Lower leg skin (tissue), 4 donors: ENCODE measurements at places on chromosomes 1 and 21. TPM values are rescaled to one million over a fixed set of nuclear protein-coding genes. Genes with fewer than 3 reads are reported as not detected.

DNA sequence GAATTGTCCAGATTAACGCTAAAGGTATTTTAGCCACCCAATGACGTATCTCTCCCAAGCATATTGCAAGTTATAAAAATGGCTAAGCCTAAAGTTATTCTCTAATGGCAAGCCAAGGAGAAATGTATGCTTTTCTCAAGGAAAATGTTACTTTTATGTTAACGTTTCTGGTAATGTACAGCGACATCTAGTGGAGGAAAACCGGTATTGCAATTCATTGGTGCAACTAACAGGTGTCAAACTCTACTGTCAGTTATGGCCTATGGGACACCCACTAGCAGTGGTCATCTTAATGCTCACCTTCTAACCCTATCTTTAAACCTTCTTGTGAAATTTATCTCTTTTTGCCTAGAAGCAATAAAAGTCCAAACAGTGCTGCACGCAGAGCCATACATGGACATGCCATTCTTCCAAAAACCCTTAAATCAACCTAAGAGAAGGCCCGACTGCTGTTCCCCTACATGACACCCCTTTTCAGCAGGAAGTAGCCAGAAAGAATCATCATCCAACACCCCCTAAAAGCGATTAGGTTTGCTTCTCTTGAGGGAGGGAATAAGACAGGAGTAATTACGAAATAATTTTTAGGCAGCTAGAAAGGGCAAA lies 68.7 kb upstream of the LRIF1 start:
- DNase-seq: no peak

GRCh38 chr1:236089046-236089773 lies 24.3 kb upstream of the NID1 start:
- no peak for DNase-seq

DNA sequence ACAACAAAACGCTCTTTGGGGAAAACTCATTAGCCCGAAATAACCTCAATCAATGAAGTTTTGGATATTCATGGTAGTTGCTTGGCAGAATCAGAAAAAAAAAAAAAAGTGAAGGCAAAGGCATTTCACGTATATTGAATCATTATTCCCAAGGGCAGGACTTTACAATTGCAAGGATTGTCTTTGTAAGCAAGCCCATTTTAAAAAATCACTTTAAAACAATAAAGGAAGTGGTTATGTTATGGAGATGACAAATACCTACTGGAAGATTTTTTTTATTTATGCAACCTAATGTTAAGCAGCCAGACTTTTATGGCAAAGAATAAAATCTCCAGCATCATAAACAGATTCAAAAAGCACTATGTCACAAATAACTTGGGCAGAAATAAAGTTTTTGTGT lies 9.3 kb downstream of the GJB4 start:
- DNase-seq: no peak

DNA sequence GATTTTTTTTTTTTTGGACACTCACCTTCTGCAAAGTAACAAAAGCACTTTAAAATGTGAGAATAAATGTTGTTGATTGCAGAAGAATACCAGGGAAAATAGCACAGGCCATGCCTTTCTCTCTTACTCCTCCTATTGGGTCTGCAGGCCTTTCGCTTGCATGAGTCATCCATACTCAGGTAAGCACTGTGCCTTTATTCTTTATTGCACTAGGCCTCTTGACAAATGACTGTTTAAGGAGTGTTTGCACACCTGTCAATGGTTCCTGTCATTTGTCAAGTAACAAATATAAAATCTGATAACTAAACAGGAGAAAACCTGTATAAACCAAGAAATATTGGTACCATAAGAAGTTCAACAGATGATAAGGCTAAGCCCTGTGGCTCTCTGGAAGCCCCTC lies 106.5 kb downstream of the RGS7 start:
- DNase-seq: no peak

DNA sequence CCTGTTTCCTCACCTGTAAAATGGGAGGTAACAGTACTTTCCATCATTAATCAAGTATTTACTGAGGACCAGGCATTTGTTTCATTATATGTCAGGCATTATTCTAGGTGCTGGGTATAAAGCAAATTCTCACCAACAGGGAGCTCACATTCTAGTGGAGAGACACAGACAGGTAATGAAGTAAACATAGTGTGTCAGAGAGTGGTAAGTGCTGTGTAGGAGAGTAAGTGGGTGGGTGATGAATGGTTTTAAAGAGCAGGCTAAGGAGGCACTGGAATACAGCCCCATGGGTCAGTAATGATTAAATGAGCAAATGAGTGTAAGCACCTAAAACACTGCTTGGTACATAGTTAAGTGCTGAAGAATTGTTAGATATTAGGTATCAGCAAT lies 60.4 kb downstream of the DNTTIP2 start:
- DNase-seq: no peak

DNA sequence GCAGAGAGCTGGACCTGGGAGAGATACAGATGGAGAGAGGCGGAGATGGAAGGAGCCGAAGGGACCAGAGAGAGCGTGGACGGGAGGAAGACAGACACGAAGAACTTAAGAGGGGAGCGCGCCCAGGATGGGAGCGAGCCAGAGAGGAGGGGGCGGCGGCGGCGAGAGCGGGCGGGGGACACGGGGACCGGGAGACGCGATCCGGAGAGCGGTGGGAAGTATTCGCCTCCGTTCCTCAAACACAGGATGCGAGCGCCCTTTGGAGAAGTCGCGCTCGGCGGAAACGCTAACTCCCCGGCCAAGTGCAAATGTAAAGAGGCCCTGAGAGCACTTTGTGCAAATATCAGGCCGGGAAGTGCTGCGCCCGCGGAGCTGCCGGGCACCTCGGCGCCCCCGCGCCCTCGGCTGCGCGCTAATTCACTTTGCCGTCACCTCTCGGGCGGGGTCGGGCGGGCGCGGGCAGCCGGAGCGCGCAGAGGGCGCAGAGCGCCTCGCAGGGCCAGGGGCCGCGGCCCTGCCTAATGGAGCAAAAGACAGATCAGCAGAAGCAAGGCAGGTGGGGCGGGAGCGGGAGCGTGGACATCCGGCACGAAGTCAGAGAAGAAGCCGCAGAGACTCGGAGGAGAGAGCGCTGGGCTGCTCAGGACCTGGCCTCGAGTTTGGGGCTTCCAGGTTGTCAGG lies 281.2 kb downstream of the RRAGC start:
- DNase-seq: no peak

KLF17 gene
- not detected for total RNA-seq

DNA sequence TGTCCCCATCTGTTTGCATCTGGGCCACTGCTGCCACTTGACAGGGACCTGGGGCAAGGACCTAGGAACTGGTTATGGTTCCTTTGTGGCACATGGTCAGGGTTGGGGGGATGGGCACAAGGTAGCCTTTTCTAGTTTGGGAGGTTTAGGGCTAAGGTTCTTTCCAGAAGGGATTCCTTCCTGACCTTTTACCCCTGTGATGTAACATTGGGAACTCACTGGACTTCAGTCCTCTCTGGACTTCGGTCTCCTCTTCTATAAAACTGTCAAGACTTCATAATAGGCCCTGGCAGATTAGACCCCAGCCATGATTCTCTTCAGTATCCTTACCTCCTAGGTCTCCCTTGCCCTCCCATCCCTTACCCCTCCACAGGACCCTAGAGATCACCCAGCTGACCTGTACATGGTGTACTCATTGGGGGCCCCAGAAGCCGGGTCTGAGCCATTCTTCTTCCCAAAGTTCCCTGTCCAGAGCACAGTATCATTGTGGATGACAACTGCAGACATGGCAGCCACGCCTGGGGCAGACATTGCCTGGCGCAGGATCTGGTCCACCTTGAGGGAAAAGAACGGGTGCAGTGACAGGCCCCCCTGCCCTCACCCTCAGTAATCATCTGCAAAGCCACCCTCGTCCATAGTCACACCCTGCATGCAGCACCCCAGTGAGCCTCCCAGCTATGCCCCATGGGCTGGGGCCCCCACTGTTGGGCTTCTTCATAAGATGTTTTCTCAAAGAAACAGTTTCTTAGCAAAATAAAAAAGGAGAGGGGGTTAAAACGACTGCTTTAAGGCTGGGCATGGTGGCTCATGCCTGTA lies 12.9 kb downstream of the LACTBL1 start:
- DNase-seq: no peak

- DNase-seq: no peak
These were observed 323.3 kb downstream of the PAPPA2 start for GRCh38 chr1:176786274-176786673.

GRCh38 chr1:157249326-157249725 lies 111.1 kb upstream of the ETV3 start:
- no peak for DNase-seq

DNA sequence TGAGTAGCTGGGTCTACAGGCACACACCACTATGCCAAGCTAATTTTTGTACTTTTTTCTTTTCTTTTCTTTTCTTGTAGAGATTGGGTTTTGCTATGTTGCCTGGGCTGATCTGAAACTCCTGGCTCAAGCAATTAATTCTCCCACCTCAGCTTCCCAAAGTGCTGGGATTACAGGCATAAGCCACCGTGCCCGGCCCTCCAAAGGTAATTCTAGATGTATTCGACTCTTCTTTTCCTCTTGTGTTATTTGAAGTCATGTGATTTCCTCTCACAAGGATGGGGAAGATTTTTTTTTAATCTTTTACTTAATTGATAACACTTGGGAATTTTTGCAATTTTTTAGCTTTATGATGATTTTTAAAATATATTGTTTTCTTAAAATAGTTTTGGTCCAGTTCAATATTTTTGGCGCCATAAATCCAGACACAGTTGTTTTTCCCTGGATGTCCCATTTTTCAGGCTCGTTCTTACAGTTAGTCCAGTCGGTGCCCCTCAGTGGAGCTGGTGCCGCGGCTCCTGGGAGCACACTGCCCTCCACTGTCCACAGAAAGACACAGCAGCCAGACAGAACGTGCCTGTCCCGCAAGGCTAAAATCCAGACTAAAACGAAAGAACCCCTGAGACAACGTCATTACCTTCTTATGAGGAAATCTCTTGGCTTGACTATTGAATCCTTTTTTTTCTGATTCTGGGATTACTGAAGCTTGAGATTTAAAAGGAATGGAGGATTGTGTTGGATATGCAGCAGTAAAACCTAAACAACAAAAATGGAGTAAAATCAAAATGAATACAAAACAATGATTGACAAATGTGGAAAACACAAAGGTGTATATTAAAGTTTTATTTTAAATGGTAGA lies 22.4 kb downstream of the STPG1 start:
- peak; percentile 95 for DNase-seq

GRCh38 chr21:35203093-35203977 lies 154.2 kb upstream of the RUNX1 start:
- no peak for DNase-seq

- DNase-seq: no peak
These were observed 43.5 kb downstream of the DOP1B start for GRCh38 chr21:36200081-36200561.

RHCE gene
- 0.61 TPM for total RNA-seq

DNA sequence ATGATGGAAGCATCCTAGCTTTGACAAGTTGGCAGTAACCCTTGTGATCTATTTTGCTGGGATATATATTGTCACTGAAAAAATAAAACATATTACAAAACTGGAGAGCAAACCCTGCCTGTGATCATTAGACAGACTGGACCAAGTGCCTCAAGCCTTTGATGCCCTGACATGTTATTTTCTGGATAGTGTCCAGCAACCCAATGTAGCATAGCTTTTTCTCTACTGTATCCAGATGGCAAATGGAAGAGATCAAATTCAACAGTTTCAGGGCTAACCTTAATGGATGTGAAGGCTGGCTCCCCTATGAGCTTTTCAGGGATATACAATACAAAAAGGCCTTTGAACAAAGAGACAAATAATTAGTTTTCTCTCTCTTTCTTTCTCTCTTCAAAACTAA lies 25.1 kb downstream of the WARS2 start:
- no peak for DNase-seq

- DNase-seq: no peak
These were observed 574.1 kb downstream of the LMO4 start for GRCh38 chr1:87902830-87903229.

TLR5 gene
- total RNA-seq: 16.8 TPM

PGLYRP3 gene
- total RNA-seq: 33.1 TPM

DNA sequence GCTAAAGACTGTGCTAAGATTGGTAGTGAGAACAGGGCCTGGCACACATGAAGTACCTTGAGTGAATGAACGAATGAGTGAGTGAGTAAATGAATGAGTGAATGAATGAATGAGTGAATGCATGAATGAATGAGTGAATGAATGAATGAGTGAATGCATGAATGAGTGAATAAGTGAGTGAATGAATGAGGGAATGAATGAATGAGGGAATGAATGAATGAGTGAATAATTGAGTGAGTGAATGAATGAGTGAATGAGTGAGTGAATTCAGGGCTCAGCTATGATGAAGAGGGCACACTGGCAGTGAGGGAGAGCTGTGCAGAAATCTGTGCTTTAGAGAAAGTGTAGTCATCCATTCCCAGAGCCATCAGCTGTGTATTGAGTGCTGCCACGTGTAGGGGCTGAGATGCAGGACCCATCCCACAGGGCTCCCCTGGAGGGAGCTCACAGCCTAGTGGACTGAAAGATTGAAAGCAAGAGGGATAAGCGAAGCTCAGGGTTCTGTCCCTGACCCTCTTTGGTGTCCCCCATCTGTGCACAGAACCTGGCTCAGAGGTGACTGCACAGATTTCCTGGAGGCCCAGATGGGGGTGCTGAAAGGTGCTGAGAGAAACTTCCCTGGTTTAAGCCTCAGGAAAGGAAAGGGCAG lies 217.9 kb upstream of the VAMP3 start:
- no peak for DNase-seq

SAMD13 gene
- 0.88 TPM for total RNA-seq

FAM110D gene
- total RNA-seq: 2.0 TPM

RPS6KC1 gene
- 15.5 TPM for total RNA-seq

DNA sequence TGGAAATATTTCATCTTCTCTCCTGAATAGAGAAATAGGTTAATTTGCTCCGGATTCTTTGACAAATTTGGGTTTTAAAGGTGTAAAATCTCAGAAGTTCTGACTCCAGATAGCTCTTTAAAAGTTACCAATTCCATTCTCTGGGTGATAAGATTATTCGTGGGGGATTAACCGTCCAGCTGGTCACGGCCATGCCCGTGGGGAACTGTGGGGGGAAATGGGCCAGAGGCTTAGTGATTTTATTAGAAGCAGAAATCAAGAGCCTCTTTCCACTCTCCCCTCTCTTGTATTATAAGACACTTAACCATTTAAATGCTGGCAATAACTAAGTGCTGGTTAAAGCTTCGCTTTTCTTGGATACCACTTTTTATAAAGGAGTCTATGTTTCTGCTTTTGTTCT lies 376.4 kb upstream of the KAZN start:
- DNase-seq: no peak

DNA sequence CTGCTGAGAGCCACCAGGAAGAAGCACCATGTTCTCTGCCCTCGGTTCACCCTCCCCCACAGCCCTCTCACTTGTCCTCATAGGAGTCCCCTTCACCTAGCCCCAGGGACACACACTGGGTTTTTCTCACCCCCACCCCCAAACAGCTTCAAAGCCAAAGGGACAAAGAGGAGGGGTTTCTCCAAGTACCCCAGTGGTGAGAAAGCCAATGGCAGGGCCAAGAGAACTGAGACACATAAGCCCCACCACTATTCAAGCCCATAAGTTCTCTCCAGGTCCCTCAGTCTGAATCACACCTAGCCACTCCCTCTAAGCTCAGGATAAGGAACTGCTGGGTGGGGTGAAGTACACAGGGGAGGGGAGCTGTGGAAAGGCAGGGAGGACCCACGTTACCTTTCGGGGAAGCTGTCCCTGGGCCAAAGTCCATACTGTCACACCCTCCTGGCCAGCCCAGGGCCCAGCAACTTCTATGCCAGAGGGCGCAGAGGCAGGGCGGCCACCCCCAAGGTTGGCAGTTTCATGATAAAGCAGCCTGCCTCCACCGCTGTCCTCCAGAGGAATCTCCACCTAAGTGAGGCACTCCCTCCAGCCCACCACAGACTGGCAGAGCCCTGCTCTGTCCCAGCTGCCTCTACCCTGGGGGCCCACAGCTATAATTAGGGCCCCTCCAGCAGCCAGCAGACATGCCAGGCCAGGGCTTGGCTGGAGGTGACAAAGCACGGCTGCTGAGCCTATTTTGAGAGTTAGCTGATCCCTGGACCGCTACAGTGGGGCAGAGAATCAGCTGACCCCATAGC lies 39.0 kb upstream of the PPP1R15B start:
- no peak for DNase-seq
